ENCODE measurements at places on chromosomes 7 and 10.
A peak's percentile ranks its signal among the peaks of the same experiment; 100 is the strongest.

DNA sequence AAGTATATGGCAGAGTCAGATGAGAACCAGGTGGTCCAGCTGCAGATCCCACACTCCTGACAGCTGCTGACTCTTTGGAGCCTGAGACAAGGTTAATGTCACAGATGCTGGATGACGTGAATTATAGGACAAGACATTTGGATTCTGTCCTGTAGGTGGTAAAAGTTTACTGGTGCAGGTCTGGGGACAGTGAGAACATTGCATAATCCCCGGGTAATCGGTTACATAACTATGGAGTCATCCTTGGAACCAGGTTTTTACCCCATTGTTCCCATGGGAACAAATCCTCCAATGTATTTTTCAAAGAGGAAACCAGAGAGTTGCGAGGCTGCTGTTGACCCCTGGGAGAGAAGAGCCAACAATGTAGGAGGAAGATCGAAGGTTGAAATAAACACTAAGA, 27.5 kb upstream of the ZCCHC24 start:
- DNase-seq = no peak

DNA sequence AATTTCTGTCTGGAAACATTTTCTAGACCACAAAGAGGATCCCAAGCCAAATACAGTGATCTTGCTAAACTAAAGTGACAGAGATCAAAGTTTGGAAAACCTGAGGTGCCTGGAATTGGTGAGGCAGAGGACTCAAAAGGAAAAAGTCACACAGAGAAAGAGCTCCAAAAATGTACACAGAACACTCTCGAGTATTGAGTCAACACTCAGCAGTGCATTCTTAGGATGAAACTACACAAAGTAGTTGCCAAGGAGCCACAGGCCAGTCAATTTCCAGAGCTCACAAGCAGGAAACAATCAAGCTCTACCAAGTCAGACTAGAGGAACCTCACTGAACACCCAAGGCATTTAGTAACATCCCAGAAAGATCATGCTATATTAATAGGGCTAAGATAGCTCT, 61.3 kb downstream of the MICU1 start:
- DNase-seq = no peak

GRCh38 chr10:1293636-1294435, 237.7 kb downstream of the WDR37 start:
- DNase-seq = no peak

DNA sequence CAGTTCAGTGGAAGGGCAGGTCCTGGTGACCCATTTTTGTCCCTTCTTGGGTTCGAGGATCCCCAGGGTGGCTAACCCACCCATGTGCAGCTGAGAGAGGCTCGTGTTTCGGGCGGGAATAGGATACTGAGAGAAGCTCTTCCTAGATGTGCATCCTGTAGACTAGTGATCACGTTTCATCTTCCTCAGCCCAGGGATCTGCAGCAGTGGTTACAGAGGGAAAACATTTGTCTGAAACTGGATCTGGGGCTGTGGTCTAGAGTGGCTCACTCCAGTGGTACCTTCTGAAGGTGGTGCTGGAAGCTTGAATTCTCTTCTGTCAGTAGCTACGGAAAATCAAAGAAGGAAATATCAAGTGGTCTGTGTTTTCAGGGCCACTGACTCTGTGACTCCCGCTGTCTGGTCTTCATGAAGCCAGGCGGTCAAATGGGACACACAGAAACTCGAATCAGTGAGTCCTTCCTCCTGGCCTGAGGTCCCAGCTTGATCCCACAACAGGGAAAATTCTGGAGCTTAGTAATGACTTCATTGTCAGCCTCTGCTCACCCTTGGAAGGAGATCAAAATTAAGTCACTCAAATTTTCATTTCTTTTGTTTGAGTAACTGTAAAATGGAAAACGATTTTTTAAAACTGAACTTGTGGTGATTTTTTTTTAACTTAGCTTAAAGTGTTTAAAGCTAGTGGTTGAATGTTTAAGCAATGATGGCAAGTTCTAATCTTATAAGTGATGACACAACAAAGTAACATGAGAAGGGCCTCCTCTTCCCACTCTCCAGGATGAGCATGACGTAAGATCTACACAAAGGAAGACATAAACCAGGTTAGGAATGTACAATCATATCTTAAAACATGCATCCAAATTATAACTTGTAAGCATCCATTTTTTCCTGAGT, 469.3 kb upstream of the KLF6 start:
- no peak for DNase-seq

GRCh38 chr7:50335795-50336754, 31.6 kb downstream of the IKZF1 start:
- DNase-seq = no peak

GRCh38 chr10:73646598-73647041, 5.3 kb upstream of the MYOZ1 start:
- DNase-seq = no peak

DNA sequence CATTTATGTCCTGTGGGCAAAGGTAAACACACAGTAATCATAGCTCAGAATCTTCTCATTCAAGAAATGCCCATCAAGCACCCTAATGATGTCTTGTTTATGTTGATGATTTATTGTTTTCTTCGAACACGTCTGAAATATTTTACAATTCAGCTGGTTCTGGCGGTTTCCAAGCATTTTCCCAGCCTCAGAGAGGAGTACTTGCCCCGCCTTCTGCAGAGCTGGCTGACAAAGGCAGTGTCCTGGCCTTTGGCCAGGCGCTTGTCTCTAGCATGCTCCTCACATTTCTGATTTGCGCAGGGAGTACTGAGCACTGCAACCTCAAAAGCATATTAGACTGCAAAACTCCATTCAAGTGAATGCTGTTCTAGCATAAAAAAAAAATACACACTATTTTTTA, 314.2 kb upstream of the GNAI1 start:
- DNase-seq = peak; percentile 0

DNA sequence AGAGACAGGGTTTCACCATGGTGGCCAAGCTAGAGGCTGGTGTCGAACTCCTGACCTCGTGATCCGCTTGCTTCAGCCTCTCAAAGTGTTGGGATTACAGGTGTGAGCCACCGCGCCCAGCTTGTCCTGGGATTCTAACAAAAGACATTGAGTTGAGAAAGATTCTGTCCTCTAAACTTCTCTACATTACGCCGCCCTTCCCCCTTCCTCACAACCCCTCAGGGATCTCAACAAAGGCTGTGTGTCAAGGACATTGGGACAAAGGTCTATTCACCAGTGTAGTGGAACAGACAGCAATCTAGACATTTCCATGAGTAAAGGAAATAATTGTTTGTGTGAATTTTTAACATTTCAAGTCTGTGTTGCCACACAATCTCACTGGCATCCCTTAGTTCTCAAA, 68.8 kb upstream of the KIF5B start:
- DNase-seq = no peak

Data from HTR-8/SVneo (cell line).